ENCODE measurements at places on chromosomes 11 and 22. TPM values are rescaled to one million over a fixed set of nuclear protein-coding genes. Genes with fewer than 3 reads are reported as not detected.

GLB1L2 gene
- total RNA-seq: 5.2 TPM

DNA sequence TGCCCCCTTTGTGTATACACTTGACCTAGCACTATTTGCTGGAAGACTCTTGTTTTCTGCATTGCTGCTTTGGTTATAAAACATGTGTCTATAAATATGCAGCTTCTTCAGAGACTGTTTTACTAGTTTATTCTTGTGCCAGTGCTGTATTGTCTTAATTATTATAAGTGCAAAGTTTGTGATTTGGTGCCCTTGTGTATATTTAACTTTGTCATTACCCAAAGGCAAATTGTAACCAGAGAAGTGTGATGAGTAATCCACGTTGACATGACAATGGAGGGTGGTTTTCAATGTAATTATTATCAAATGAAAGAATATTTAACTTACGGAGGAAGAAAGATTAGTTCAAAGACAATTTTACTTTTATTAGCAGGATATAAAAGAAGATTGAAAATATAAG lies 75.0 kb upstream of the PRODH start:
- H3K4me3 ChIP-seq: no peak overlapping the region
- H3K36me3 ChIP-seq: no peaks in the 10 kb centered on the region
- no peak overlapping the region for H3K27ac ChIP-seq
- no peaks in the 10 kb centered on the region for H3K4me1 ChIP-seq

DNA sequence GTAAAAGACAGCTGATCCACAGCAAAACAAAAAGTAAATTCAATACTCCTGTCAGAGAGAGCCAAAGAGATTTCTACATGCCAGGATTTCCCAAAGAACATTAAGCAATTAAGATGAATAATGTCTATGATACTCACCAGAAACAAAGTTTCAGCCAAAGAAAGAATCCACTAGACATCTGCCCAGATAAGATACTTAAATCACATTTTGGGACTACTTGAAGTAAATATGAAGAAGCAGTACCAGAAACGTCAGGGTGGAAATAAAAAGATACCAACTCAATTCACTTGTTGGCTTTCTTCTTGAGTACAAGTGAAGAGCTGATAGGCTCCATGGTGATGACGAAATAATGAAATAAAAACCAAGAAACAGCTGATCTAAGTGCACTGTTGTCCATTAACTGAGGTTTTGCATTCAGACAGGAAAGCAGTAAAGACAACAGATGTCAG lies 31.6 kb upstream of the ARHGAP32 start:
- DNase-seq: no peak
- H3K4me3 ChIP-seq: no peak overlapping the region
- H3K36me3 ChIP-seq: no peaks in the 10 kb centered on the region
- H3K4me1 ChIP-seq: peaks cover 11% of the 10 kb centered on the region
- no peaks in the 10 kb centered on the region for H3K27me3 ChIP-seq
- H3K27ac ChIP-seq: peak overlapping the region; percentile 58

GRCh38 chr11:17734986-17735817 lies 621 bp downstream of the KCNC1 start:
- H3K4me3 ChIP-seq: peak overlapping the region; percentile 32
- no peak overlapping the region for H3K27ac ChIP-seq
- peaks cover 20% of the 10 kb centered on the region for H3K27me3 ChIP-seq
- H3K36me3 ChIP-seq: no peaks in the 10 kb centered on the region
- H3K4me1 ChIP-seq: peaks cover 11% of the 10 kb centered on the region

DNA sequence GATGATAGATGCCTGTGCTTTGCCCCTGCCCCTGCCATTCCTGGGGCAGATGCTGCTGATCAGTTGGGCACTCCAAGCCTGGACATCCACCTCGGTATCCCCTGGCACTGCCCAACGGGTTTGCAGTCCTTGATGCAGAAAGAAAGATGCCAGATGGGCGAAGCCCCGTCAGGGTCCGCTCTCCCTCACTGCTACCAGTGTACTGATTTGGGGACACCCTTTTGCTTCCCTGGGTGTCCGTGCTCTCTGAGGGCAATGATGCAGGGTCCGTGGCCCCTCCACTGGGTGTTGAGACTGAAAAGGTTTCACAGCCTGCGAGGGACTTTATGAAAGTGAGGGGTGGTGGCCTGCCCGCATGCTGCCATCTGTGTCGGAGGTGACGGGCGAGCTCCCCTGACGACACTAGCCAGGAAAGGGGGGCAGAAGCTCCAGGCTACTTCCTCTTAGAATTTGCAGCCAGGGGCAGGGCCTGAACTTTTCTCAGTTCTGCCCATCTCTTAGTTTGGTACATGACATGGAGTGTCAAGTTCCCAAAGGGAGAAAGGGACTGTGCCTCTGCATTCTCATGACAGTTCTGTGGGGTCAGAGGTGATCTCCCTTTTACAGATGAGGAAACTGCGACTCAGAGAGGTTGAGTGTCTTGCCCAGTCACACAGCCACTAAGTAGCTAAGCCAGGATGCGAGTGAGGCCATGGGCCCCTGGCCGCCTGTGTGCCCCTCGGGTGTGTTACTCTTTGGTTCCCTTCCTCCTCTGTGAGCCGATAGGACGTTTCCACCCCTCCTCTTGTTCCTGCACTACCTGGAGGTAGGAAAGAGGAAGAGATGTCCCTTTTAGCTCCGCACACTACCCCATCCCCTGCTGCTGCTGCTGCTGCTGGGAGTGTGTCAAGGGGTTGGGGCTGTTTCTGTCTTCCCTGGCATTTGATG lies 96.6 kb downstream of the BCR start:
- no peak for DNase-seq
- H3K27me3 ChIP-seq: no peaks in the 10 kb centered on the region
- no peaks in the 10 kb centered on the region for H3K36me3 ChIP-seq
- no peaks in the 10 kb centered on the region for H3K4me1 ChIP-seq
- no peak overlapping the region for H3K4me3 ChIP-seq
